ENCODE measurements at places on chromosomes 7 and 10. TPM values are rescaled to one million over a fixed set of nuclear protein-coding genes. Genes with fewer than 3 reads are reported as not detected.

Gene FKBP6
- not detected for total RNA-seq

Gene ADRB1
- total RNA-seq, result 0.06 TPM

Gene MSMB
- total RNA-seq, result not detected

Gene OPALIN
- not detected for total RNA-seq

Gene SLC26A5
- not detected for total RNA-seq

Gene HGF
- total RNA-seq, result not detected

Gene ZNF438
- total RNA-seq, result 3.1 TPM

Gene COL13A1
- 114 TPM for total RNA-seq

Gene TMEM176A
- total RNA-seq, result not detected

Data from HT1080 (cell line).